ENCODE measurements at places on chromosomes 1 and 21.

DNA sequence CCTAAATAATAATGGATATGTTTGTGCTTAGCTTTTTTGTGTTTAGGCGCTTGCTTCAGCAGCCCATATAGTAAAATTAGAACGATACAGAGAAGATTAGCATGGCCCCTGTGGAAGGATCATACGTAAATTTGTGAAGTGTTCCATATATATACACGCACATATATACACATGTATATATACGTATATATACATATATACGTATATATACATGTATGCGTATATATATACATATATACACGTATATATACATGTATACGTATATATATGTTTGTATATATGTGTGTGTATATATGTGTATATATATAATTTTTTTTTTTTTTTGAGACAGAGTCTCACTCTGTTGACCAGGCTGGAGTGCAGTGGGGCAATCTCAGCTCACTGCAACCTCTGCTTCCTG is 17.4 kb downstream of the SNX27 start:
- DNase-seq: no peak

DNA sequence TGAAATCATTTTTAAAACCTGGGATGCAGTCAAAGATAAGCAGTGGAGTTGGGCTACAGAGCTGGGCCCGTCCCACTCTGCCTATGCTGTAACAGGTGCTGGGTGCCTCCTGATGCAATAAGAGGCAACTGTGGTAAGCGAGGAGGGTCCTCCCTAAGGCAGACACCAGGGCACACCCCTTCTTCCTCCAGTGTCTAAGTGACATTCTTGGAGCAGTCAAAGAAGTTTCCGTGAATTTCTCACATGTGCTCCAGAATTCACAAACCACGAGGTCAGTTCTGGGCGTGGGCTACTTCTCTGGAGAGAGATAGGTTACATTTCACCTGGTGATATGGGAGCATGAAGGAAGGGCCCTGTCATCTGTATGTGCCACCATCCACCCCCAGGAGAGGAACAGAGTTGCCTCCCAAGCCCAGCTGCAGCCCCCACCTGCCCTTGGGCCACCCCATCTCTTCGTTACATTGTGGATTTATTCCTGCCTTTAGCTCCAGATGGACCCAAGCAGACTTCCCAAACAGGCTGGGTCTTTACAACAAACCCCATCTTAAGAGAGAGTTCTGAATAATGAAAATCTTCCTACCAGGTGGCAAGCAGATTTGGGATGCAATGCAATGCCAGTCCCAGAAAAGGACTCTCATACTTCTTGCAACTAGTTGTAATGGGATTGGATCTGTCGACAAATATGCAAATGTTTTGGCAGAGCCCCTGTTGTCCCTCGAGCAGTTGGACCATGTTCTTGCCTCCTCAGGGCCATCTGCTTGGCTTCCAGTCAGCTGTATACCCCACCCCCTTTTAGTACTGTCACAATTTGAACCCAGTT is 82.5 kb upstream of the CNTN2 start:
- no peak for DNase-seq

- DNase-seq: no peak
Measured at GRCh38 chr1:98393719-98394118, 267.8 kb upstream of the SNX7 start.

DNA sequence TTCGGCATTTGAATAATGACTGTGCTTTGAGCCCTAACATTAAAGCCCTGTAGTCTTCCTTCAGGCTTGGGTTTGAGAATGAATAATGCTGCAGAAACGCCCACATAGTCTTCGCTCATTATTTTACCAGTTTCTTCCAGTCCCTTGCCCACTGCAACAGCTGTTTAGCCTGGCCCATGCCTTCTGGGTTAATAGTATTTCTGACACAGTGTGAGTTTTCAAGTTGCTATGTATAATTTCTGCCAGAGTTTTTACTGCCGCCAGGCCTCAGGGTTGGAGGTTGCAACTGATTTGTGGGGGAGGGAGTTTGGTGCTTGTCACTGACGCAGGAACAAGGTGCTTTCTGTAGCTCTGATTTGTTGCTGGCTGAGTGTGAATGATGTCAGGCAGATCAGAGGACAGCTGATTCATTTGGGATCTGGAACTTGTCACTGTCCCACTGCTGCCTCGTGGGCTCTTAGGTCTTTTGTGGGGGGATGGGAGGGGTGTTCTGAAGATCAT is 109.8 kb downstream of the MAST2 start:
- DNase-seq: no peak

DNA sequence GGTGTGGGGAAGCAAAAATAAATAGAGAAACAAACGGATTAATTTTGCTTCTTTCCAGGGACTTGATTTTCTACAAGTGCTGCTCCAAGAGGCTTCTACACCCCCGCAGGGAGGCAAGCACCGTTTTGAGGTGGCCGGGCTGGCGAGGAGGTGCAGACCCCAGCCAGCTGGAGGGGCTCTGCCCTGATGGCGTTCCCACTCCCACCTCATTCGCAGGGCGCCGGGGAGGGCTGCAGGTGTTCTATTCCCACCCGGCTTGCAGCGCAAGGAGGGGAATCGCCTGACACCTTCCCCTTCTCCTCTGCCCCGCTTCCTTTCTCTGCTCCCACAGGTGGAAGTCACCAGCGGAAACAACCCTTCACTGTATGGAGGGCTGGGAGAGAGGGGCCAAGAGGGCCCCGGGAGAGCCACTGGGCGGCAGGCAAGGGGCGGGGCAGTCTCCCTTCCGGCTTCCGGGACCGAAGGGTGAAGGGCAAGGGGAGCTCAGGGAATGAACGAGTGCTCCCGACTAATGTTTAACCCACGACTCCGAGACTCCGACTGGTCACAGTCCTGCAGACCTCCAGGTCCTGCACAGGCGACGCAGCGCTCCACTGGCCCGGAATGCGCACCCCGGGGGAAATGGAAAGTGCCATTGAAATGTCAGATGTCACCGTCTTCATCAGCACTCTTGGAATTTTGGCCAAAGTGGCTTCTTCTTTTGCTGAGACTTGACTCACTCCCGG is 29.1 kb downstream of the TEX35 start:
- DNase-seq: peak; percentile 38

DNA sequence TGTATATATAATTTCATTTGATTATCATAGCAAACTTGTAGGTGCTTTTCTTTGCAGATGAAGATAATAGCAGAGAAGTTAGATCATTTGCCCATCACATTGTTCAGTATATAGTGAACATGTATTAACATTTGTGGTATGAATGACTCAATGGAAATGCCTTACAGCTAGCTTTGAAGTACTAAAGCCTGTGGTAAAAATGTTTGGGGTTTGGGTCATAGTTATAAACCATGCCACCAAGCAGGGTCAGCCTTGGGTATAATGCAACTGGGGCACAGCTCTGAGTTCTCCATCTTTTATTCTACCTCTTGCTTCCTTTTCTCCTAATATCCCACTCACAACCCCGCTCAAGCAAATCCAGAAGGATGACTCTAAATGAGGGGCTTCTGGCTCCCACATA is 141.6 kb downstream of the KCNT2 start:
- DNase-seq: no peak

- no peak for DNase-seq
Measured at GRCh38 chr1:29802181-29803068, 566.1 kb downstream of the PTPRU start.
